ENCODE measurements at places on chromosomes 4 and X.

DNA sequence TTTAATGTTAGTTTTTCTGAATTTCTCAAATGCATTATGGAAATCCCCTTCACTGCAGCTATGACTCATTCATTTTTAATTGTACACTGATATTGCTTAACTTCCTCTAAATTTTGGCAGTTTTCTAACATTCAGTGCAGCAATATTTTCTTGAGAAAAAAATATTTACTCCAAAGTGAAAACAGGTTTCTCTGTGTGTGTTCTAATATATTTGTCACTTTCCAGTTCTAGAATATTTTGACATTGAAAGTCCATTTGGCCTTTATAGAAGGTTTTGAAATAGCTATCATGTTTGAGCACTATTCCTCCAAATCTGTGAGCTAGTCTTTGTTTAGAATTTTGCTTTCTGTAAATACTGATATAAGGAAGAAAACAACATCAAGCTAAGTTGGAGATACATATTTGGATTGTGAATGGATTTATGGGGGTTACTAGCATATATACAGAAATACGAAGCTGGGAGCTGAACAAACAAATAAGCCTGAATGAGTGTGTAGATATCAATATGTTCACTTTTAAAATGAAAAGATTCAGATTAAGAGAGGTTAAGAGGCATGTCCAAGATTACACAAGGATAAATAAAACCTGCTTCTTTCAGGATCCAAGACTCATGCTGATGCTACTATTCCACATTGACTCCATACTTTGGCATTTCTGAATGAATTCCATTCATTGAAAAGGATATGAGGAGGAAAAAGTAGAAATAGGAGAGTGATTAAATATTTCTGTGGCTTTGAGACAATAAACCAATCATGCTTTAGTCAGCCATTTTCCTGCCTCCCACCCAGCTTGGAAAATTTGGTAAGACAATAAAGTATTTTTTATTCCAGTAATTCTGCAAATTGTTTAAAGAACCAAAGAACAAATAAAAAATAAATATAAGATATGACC lies 57.3 kb upstream of the SLIT2 start:
- DNase-seq = no peak

- no peak for DNase-seq
These were observed 506.6 kb upstream of the AGA start for GRCh38 chr4:177948853-177949252.

DNA sequence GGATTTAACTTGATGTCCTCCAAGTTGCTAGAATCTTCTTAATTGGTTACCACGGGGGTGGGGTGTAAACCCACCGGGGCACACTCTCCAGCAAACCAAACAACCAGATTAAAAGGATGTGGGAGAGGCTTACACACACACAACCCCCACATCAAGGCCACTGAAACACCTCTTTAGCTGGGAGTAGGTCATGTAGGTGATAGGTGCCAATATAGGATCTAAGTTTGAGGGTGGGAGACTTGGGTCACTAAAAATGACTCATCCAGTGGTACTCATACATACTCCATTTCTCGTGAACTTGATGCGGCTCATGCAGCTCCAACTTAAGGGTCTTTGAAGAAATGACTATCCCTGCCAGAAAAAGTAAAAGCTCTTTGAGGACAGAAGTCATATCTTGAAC lies 20.5 kb upstream of the CD40LG start:
- DNase-seq = no peak

GRCh38 chr4:101102114-101102742 lies 245.1 kb downstream of the PPP3CA start:
- no peak for DNase-seq

- DNase-seq = no peak
These were observed 635.6 kb upstream of the PCDH10 start for GRCh38 chr4:132513491-132513890.

Measured in stimulated activated CD8-positive, alpha-beta memory T cell treated with anti-CD3 and anti-CD28 coated beads, Interleukin-15, amount 100 ng/mL, for 1 hour (primary cell).